AG04450 (cell line): ENCODE measurements at places on chromosomes 7 and 10. TPM values are rescaled to one million over a fixed set of nuclear protein-coding genes. Genes with fewer than 3 reads are reported as not detected.

The WEE2 gene
- not detected in 2 replicates for polyA plus RNA-seq

GRCh38 chr10:100890673-100891317 is 22.0 kb upstream of the SLF2 start:
- peak; percentile 91 for DNase-seq

DNA sequence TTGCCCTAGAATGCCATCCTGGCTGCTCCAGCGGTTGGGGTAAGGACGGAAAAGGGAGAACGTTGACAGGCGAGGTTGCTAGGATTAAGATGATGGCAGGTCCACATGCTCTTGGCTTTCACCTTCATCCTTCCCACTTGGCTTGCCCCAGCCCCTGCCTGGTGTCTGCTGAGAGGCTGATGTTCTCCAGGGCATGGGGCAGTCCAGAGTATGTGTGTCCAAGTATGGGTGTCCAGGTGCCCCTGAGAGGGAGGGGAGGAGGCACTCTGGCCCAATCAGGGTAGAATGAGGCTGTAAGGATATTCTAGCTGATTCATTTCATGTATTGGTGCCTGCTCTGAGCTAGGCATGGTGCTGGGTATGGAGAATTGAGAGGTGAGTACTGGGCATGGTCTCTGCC is 12.6 kb downstream of the NEURL1 start:
- DNase-seq = no peak

GRCh38 chr10:42985436-42986316 is 91.2 kb upstream of the RET start:
- DNase-seq = no peak

GRCh38 chr7:90945104-90945787 is 319.0 kb upstream of the FZD1 start:
- DNase-seq = no peak
